Stimulated activated naive B cell treated with anti-CD40 and anti-IgM and Interleukin-4, amounts not matched to agents 10 μg/mL and 1 μg/mL and 100 μg/mL, for 72 hours (primary cell): ENCODE measurements at places on chromosomes 5 and 9.

- DNase-seq = no peak
Measured at GRCh38 chr9:131167936-131168335, 42.5 kb downstream of the NUP214 start.

- DNase-seq = no peak
Measured at GRCh38 chr9:106911951-106912350, 49.0 kb downstream of the ZNF462 start.

DNA sequence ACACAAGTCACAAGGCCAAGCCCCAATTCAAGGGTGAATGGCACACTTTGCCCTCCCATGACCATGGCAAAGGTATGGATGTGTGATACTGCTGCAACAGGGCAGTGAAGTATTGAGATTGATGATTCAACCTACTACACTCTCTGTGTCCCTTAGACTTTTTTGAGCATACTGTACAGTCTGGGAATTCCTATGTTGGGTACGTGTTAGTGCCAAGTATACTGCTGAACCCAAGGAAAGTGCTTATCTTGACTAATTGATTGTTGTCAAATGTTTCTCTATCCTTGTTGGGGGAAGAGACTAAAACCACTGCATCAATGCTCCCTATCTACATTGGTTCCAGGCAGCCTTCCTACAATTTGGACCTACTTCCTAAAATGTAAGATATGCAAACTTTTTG, 93.7 kb downstream of the NDFIP1 start:
- DNase-seq = no peak

- DNase-seq = no peak
Measured at GRCh38 chr9:88024896-88025295, 50.6 kb upstream of the CDK20 start.

- no peak for DNase-seq
Measured at GRCh38 chr5:31193591-31194467, at the start of gene CDH6. Gene CDH6 (plus strand): TSS chr5:31193686. CDS start chr5:31267474, 73,788 bp downstream.
